Epithelial cell of proximal tubule (primary cell): ENCODE measurements at places on chromosomes 4 and X. TPM values are rescaled to one million over a fixed set of nuclear protein-coding genes. Genes with fewer than 3 reads are reported as not detected.

DNA sequence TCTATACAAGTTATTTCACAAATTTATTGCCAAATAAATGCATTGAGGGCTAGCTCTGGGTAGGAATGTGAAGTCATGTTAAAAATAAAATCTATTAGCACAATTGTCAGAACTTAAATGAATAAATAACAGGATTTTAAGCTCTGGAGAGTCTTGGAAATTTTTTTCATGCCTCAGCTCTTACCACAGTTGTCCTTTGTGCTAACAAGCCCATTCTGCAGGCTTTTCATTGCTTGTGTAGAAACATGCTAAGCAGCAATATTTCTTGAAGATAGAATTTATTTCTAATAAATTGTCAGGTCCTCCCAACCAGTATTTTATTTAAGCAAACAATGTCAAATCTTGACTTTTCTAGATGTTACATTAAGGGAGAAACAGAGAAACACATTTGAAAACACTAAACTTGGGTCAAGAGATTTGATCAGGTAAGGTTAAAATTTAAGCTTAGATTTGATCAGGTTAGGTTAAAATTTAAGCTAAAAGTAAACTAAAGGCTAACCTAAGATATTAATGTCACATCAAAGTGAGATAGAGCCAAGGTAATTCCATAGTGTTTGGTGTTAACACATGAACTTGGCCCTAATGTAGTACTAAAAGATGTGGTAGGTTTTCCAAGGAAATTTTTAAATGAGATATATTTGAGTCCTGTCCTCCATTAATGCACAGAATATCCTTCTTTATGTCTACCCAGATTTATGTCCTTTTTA is 179.1 kb upstream of the IL1RAPL1 start:
- no peak for DNase-seq

GRCh38 chr4:141375855-141376254 is 155.2 kb downstream of the ZNF330 start:
- peak; percentile 90 for DNase-seq

GRCh38 chr4:52014903-52015302 is 5.3 kb downstream of the LRRC66 start:
- DNase-seq = no peak

DNA sequence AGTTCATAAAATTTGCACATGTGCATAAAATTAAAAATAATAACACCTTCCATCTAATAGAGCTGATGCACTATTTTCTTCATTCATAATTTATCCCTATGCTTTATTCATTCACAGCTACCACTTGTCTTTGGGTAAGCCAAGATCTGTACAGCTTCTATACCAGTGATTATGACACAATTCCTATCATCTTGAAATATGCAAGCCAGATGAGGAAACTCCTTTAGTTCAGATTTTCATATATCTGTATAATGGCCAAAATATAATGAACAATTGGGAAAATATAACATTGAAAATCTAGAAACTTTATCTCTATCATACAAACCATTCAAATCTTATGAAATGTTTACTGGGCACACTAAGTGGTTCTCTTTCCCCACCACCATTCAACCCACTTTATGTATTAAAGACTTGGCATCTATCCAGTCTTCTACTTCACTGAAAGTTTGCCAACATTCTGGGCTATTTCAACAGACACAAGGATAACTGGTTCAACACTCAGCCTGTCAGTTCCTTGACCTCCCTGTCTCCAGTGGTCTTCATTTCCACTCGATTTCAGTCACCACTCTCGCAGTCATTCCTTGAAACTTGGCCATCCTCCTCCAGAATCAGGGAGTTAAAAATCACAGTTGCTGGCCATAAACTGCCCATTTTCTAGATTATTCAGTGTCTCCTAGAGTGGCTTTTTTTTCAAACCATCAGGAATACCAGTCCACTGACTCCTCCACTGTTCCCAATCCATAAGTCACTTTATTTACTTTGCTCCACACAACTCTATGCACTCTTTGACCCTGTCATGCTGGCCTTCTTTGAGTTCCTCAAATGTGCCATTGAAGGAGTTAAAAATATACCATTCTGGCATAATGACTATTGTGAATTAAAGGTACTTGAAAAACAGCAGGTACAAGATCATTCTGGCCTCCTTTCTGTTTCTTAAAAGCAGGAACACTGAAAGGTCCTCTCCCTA is 85.5 kb downstream of the CAMK2D start:
- DNase-seq = no peak

DNA sequence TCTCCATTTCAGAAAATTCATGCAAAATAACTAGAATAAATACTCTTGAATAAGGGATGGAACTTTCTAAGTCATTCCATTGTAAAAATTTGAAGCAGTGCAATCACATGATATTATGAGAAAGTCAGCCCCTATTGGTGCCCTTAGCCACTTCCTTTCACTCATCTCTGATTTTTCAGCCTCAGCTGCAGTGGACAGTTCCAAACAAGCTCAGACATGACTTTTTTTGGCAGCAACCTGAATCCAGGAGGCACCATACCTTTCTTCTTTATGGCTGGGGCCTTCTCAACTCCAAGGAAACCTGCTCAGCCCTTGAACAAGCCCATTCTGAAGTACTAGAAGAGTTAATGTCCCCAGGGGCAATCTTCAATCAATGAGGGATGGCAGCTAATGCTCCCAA is 40.5 kb downstream of the MAPK10 start:
- no peak for DNase-seq

DNA sequence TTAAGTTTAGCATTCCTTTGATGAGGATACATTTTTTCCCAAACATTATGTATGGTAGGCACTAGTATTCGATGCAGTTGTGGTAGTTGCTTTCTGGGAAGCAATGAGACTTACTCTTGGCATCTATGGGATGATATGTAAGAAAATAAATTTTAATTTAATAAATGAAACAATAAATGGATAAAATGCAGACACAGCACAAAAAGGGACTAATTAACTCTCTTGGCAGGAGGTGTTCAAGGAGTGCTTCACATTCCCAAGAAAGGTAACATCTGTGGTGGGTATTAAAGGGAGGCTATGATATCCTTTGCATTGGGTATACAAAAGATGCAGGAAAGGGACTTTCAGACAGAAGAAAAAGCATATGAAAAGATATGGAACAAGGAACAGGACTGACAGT is 111.0 kb downstream of the PGRMC2 start:
- DNase-seq = no peak

DNA sequence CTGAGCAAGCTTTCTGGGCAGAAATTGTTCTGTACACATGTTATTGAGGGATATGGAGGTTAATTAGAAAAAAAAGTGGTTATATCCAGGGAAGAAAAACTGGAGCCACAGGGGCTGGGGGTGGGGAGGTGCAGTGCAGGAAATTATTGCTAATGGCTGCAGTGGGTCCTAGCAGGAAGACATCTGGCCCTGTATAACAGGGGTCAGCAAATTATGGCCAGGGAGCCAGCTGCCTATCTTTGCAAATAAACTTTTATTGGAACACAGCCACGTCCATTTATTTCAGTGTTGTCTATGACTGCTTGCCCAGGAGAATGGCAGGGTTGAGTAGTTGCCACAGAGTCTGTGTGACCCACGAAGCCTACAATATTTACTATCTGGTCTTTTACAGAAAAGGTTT is 23.4 kb upstream of the PRPS2 start:
- DNase-seq = no peak

GRCh38 chr4:26863512-26863911 is 2.9 kb downstream of the STIM2 start:
- no peak for DNase-seq

GRCh38 chrX:110563282-110563681 is 204.6 kb downstream of the RTL9 start:
- no peak for DNase-seq

DNA sequence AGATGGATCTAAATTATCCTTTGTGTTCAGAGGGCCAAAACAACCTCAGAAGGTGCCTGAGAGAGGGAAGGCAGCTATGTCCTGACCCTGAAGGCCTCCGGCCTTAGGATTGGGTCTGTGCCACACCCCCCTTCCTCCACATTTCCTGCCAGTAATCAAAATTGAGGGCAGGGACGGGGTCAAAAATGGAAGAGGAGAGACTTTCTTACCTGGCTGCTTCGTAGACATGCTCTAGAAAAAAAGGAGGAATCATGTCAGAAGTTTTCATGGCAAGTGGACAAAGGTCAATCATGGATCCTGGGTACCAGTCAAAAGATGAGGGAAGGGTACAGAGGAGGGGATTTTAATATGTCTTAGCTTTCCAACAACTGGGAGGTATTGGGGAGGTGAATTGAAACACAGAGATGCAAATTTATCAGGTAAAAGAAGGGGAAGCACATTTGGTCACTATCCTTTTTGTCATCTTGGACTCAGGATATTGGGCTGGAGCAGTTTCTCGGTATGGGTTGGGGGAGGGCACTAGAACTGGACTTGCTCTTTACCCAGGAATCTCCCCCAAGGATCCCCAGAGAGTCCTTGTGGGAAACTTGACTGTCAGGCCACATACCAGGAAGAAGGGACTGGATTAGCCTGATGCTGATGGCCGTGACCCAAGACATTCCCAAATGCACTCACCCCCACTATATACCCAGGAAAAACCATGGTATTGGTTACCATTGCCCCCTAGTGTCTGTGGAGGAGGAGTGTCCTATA is 17.1 kb downstream of the VSIG4 start:
- no peak for DNase-seq

GRCh38 chrX:97527725-97528124 is 644.0 kb downstream of the RPA4 start:
- DNase-seq = no peak

GRCh38 chr4:48015216-48015615 is 1.3 kb downstream of the CNGA1 start:
- DNase-seq = no peak

DNA sequence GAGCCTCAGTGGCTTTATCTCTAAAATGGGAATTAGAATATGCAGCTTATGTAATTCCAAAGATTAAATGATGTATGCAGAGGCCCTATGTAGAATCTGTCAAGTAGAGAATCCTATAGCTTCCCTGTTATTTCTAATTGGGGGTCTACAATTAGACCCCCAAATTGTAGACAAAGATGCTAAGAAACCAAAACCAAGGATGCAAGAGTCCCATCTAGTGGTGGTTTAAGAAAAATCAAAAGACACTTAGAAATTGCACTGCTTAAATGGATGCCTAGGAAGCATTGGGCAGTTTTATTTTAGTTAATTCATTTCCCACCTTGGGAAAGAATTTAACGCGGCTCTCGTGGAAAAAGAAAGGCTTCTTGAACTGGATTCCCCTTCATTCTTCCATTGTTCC is 115.2 kb downstream of the GABRA2 start:
- DNase-seq = no peak

DNA sequence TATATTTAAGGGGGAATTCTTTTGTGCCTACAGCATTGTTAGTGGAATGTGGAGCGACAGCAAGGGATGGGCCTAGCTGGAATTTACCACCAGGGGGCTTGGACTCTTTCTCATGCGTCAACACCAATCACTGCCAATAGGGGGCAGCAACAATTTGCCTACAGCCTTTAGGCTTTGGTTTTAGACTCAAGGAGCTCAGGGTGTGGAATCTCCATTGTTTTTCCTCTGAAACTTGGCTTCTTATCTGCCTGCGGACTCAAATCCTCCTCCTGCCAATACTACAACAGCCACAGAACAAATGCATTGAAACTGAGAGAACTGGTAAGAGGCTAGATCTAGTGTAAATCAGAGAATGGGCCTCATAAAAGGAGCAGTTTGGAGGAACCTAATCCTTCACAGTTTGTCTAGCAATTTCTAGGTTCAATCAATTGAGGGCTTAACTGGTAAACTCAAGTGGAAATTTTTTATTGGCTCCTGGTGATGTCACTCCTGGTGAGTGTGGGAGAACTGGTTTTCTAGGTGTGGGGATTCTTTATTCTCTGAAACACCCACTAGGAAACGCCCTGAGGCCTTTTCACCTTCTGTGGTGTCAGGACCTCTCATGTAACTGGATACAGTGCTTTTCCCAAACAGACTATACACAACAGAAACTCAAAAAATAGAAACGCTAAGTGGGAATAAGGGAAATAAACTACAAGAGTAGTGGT is 27.9 kb upstream of the TMSB4X start:
- DNase-seq = no peak

DNA sequence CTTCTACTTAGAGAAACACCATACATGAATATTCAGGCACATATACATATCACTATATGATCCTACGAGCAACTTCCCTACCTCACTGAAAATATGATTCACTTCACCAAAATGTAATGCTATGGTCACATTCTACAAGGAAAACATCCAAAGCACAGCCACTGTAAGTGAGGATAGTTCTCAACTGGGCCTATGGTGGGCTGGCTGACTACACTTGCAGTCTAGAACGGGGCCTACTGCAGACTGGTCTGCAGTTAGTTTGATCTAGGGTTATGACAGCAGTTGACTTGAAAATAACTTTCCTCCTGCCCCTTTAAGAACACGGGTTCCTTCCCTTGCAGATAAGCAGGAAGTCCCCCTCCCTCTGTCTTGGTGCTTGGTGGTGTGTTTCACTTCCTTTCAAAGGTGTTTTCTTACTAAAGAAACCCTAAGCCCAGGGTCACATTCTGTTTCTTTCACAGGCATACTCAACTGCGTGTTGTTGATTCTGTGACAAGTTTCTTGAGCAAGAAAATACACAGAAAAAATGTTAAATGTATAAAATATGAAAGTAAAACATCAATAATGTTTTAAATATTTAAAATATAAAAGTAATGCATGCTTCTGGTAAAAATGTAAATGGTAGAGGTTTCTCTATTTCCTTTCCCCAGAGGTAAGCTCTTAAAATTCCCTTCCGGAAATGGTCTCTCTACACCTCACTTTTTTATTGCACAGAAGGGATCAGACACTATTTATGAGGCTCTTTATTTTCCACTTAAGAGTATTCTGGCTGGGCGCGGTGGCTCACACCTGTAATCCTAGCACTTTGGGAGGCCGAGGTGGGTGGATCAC is 18.0 kb upstream of the TMSB4X start:
- DNase-seq = no peak

DNA sequence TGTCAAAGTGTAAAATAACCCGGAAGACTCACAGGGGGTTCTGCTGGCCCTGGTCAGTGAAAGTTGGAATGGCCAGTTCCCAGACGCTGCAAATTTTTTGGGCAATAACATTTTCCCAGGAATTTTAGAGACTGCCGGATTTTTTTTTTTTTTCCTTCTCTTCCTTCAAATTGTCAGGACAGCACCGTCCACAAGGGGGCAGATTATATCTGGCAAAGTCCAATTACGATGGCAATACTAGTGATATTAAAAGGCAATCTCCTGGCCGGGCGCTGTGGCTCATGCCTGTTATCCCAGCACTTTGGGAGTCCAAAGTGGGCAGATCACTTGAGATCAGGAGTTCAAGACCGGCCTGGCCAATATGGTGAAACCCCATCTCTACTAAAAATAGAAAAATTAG is 20.5 kb downstream of the SLC25A5 start:
- DNase-seq = no peak

- DNase-seq = no peak
Measured at GRCh38 chr4:116953947-116954346, 131.4 kb downstream of the TRAM1L1 start.

- DNase-seq = no peak
Measured at GRCh38 chr4:154908168-154908567, 127.1 kb downstream of the RBM46 start.

- DNase-seq = no peak
Measured at GRCh38 chr4:110754716-110755115, 131.8 kb upstream of the PITX2 start.

GRCh38 chr4:127781300-127782024 is 660 bp upstream of the HSPA4L start:
- DNase-seq = no peak

- DNase-seq = no peak
Measured at GRCh38 chr4:112514647-112515197, 1.3 kb downstream of the NEUROG2 start.

FDCSP gene
- total RNA-seq = not detected in 2 replicates

RTL3 gene
- total RNA-seq = 0.06 and 4.9 TPM in 2 replicates

RXFP1 gene
- not detected in 2 replicates for total RNA-seq

NUP62CL gene
- total RNA-seq = 3.5 and 14.8 TPM in 2 replicates

CXXC4 gene
- under 0.01 and 0.29 TPM in 2 replicates for total RNA-seq

ETDB gene
- total RNA-seq = not detected in 2 replicates
